ENCODE measurements at places on chromosomes 1 and 21.

DNA sequence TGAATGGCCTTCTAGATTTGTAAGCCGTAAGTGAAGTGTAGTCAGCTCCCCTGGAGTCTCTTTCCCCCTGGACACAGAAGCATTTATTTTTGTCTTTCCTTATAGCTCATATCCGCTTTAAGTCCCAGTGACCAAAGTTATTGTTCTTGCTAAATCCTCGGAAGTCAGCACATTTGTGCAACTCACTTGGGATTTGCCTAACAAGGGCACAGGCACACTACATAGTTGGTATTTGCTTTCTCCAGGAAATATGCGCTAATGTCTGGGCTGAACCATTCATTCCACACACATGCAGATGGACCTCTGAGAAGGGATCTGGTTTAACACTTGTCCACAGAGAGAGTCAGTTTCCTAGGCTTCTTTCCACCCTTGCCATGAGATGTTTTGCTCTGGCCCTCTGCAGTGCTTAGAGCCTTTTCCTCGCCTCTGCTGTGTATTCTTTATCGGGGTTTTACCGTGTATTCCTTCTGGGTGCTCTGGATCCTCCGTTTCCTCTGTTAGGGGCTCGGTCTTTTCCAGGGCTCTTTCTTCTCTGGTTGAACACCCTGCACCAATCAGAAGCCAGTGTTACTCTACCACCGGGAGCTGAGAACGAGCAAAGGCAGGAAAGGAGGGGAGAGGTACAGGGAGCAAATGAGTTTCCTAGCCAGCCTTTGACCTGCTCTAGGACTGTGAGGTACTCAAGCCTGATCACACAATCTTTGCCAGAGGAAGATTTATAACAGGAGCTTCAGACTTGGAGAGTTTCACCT, 72.4 kb downstream of the ABCA4 start:
- no peak for DNase-seq

GRCh38 chr1:88013485-88013884, 670.6 kb upstream of the PKN2 start:
- no peak for DNase-seq

DNA sequence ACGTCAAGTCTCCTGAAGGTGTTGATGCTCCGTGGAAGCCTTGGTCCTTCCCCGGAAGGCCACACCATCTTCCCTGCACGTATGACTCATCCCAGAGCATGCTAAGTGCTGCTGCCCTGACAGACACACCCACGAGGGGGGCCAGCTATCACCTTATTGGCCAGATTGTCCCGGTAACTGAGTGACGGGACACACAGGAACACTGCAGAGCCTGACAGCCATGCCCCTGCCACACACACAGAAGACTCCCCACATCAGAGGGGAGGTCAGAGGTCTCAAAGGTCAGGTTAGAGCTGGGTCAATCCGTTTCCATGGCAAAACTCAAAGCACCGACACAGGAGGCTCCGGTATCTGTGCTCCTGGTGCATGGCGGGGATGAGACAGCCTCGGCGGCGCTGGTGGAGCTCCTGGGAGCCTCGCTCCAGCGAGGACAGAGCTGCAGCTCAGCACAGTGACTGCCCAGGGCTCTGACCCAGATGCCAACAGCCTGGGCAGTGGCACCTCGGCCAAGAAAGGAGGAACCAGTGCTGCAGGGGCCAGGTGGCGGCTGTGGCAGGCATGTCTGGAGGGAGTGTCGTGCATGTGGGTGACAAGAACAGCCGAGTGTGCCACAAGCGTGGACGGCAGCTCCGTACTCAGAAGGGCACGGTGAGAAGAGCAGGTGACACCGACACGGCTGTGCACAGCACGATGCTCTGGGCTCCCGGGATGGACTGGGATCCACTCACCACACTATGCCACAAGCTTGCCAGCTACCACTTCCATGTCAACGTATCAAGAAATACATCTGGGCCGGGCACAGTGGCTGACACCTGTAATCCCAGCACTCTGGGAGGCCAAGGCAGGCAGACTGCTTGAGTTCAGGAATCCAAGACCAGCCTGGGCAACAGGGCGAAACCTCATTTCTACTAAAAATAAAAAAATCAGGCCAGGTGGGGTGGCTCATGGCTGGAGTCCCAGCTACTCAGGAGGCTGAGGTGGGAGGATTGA, 14.8 kb upstream of the TMEM240 start:
- no peak for DNase-seq

DNA sequence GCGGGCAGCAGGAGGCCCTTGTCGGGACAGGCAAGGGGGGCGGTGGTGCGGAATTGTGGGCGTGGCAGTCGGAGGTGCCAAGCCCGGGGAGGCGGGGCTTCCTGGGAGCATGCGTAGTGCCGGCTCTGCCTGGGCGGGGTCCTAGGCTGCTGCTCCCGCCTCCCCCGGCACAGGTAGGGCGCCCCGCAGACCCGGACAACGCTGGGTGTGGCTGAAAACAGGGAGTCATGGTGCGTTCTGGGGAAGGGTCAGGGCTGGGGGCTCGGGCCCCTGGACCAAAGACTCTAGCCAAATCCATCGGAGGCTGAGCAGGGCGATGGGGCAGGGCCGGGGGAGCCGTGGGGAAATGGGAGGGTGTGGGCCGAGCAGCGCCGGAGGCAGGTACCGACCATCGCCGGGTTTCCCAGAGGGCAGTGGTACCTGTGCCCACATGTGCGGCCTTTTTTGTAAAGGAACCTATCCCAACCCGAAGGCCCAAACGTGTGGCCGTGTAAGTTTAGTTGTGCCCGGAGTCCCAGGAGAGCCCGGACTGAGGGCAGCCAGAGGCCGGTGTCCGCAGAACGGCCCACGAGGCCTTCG, 231.9 kb downstream of the SDCCAG8 start:
- no peak for DNase-seq
